ENCODE measurements at places on chromosomes 5 and 9.

- DNase-seq: no peak
Measured at GRCh38 chr5:179974246-179974945, 66.7 kb upstream of the TBC1D9B start.

- no peak for DNase-seq
Measured at GRCh38 chr9:73497796-73498195, 346.1 kb downstream of the ANXA1 start.

DNA sequence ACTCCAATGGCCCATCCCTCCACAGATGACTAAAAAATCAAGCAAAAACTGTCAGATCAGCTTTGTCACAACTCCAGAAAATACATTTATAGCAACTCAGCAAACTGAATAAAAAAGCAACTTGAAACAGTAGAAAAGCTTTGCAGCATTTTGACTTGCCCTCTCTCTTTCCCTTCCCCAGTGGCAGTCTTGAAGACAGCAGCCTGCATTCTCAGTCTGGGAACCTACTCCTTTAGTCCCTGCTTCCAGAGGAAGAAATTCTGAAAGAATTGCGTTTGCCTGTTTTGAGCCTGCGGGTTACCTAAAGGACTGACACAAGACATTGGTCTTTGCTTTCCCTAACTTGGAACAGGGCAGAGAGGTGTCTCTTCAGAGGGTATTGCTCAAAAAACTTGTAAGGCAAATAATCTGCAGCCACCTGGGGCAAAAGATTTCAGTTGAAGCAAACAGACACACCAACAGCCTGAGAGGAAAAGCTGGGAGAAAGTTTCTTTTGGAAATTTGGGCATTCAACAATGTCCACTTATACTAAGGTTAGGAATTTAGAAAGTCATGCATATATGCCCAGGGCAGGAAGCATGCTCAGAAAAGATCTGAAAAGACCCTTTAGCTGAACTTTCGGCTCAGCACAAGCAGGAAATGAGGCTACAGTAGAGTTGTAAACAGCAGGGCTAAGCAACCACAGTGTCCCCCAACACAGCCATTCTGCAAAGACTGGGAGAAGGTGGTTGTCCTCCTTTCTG is 15.2 kb upstream of the SLC35D2 start:
- no peak for DNase-seq

- DNase-seq: no peak
Measured at GRCh38 chr9:6911901-6912638, 154.3 kb downstream of the KDM4C start.

- no peak for DNase-seq
Measured at GRCh38 chr5:160269017-160269416, 39.7 kb downstream of the FABP6 start.

GRCh38 chr5:66661149-66661548 is 65.0 kb downstream of the MAST4 start:
- DNase-seq: no peak

DNA sequence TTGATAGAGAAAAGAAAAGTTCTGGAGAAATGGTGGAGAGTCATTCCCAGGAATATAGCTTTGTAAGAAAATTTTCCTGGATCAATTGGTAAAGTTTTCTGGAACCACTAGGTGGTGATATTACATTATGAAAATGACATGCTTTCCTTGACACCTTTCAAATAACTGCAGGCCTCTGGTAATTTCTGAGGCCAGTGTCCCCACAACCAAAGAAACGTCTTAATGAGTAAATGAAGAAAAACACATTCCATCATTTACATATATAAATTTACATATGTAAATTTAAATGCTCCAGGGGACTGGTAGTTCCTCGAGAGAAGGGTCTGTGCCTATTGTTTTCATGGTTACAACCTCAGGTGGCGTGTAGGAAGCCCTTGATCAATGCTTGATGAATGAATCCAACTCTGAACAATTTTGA is 17.2 kb upstream of the RGS3 start:
- no peak for DNase-seq

- no peak for DNase-seq
Measured at GRCh38 chr9:68643901-68644809, 60.9 kb upstream of the PIP5K1B start.

DNA sequence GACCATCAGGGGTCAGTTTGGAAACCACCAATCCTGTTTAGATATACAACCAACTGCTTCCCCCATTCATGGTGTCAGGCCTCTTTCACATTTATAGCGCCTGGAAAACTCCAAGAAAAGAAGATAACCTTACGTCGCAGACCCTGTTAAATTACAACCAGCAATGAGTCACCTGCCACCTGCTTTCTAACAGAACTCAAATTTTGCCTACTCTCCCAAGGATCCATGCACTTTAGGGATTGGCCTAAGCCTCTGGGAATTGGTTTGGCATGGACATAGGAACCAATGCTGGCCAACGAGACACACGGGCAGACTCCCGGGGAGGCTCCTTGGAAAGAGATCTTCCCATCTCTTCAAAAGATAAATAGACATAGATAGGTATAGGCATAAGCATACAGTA is 87.0 kb downstream of the FEM1C start:
- DNase-seq: no peak

DNA sequence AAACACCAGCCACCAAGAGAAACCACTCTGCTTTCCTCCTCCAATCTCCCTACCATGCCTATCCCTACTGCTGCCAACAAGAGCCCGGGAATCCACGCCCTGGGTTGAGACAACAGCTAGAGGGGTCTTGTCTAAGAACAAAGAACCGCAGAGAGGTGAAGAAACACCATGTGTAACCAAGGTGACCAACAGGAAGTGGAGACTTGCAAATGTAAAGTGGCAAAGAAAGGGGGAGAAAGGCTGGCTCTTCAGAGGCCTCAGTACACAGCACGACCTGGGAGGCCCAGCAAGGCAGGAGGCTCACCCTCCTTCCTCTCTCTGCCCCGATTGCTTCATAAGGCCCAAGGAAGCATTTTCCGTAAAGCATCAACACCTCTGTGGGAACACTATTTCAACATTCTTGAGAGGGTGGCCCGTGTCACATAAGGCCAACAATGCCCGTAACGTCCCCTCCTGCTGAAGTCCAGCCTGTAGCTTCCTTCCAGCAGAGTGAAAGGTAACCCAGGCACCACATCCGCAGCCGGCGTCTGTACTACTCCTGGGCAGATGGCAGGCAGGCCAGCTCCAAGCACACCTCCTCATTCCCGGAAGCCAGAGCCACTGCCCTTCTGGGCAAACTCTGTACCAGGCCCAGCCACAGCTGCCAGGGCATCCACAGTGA is 18.3 kb downstream of the CCNJL start:
- no peak for DNase-seq

DNA sequence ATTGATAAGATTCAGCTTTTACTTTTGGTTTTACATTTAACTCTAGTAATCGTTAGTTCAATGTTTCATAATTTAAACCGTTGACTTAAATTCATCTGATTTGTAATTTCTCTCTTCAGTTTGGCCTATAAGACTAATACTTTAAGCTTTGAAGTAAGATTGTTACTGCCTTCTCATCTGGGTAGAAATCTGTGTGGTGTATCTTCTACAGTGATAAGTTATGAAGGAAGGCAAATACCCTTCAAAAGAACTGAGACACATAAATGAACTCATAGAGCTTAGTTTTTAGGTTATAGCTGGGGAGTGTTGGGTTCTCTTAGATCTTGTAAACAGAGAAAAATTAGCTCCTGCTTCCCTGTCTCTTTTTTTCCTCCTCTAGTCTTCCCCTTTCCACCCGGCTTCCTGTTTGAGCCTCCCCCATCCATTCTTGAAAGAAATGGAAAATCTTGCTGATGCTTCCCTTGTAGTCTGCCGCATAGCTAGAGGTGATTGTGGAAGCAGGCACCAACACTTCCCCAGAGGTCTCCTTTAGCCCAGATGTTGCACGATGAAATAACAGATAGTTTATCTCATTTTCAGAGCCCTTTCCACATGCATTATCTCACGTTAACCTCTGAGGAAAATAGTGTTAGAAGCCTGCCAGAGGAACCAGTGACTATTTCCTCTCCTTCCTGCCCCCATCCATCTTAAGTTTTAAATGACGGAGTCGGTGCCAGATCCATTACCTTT is 2.0 kb upstream of the F2RL2 start:
- no peak for DNase-seq

DNA sequence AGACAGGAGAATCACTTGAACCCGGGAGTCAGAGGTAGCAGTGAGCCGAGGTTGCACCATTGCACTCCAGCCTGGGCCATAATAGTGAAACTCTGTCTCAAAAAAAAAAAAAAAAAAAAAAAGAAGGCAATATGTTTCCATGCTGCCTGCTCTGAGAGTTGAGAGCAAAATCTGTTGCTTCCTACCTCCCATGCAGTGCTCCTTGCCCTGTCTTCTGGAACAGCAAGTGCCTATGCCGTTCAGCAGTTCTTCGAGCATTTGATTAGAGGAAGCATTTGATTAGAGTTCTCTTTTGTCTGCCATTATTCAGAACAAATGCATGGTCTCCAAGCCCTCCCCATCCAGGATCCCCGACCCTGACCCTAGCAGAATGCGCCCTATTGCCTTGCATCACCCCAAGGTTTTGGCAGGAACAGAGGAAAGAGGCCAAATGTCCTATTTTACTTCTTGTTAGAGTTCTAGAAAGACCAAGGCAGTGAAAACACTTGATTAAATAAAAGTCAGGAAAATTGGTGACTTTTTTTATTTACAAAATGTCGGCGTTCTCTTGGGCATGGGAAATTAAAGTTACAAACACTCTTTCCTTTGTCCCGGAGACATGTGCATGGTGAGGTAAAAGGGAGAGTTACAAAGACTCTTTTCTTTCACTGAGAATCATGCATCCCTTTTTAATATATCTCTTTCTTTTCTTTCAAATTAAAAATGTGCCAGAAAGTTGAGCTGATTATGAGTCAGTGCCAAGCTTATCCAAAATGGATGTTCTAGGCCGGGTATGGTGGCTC is 27.8 kb upstream of the FSD1L start:
- DNase-seq: no peak

GRCh38 chr9:91211414-91211813 is 150.3 kb downstream of the AUH start:
- DNase-seq: no peak

DNA sequence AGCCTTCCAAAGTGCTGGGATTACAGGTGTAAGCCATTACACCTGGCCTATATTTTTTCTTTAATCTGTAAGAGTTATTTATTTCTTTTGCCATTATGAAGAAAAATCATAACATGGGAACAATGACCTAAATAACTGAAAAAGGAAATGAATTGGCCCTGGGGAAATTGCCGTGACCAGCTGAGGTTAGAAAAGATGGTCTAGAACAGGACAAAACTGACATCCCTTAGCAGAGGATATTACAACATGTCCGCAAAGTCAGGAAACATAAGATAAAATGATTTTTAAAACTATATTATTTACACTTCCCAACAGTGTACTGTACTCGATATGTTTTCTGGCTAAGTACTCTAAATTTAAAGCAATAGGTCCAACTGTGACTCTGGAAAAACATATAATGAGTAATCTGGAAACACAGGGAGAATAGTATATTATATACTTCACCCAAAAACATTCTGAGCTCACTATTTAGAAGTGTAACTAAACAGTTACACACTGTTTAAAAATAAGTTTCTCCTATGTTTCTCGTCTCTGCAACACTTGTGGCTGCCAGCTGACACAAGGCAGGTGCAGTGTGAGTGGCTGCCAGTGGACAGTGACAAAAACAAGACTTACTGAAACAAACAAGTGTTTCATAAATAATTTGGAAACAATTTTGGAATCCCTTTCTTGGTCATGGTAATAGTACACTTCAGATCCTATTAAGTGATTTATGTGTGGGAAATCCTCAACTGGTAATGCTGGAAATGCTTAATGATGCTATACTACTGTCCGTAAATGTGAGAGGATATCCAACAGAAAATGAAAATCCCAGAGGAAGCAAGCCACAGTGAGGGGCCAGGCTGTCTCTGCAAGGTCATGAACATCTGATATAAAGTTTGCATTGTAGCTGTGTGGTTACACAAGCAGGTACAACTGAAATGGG is 69.1 kb downstream of the C9orf85 start:
- DNase-seq: no peak

- DNase-seq: no peak
Measured at GRCh38 chr9:99595796-99596195, 225.9 kb upstream of the NR4A3 start.

- no peak for DNase-seq
Measured at GRCh38 chr5:165495829-165496380, 1990.5 kb downstream of the MAT2B start.

DNA sequence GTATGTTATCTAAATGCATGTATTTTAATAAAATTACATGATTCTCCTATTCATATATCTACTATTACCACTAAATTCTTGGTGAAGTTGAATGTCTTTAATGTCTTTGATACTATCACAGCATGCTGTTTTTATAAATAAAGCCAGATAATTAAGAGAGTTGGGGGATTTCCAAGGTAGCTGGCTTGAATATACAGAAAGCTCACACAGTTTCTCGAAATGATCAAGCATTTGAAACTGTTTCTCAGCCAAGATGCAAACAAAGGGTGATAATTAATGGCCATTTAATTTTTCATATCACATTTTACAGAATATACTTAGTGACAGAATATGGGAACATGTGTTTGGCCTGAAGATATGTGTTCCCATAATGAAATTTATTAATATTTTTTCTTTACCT is 145.6 kb upstream of the CDH12 start:
- DNase-seq: no peak

DNA sequence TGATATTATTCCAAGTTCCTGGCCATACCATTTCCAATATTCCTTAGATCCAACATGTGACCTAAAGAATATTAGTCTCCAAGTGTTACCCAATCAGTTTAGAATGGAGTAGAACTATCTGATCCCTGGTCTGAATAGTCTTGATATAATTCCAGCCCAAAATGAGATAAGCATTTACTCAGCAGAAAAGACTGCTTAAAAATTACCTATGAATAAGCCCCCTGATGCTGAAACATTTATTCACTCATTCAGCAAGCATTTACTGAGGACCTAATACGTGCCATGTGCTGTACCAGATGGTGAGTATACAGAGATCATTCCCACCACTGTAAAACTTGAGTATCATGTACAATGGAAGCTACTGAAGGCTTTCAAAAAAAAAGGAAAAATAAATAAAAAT is 157.0 kb downstream of the FAM114A2 start:
- no peak for DNase-seq

GRCh38 chr5:55480781-55481180 is 54.0 kb downstream of the PLPP1 start:
- no peak for DNase-seq

- DNase-seq: no peak
Measured at GRCh38 chr5:91188755-91189154, 194.4 kb downstream of the ARRDC3 start.

- DNase-seq: no peak
Measured at GRCh38 chr9:27888661-27889295, 315.5 kb upstream of the C9orf72 start.

- DNase-seq: no peak
Measured at GRCh38 chr5:3216386-3216785, 379.2 kb upstream of the IRX1 start.

DNA sequence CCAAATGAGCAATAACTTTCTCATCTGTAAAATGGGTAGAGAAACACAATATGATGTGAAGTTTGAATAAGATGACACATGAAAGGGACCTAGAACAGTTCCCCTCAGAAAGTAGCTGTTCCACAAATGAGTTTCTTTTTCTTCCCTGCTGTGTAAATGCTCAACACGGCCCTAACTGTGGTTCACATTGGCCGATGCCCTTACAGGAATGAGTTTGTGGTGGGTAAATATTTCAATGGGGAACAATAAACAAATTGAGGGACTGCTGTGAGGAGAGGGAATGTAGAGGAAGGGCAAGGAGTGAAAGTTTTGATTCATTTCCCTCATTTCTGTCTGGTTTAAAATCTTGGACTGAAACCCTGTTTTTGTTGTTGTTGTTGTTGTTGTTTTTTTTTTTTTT is 12.8 kb downstream of the C6 start:
- no peak for DNase-seq
